Heart left ventricle (tissue), 16 donors: ENCODE measurements at places on chromosomes 5 and 9.

DNA sequence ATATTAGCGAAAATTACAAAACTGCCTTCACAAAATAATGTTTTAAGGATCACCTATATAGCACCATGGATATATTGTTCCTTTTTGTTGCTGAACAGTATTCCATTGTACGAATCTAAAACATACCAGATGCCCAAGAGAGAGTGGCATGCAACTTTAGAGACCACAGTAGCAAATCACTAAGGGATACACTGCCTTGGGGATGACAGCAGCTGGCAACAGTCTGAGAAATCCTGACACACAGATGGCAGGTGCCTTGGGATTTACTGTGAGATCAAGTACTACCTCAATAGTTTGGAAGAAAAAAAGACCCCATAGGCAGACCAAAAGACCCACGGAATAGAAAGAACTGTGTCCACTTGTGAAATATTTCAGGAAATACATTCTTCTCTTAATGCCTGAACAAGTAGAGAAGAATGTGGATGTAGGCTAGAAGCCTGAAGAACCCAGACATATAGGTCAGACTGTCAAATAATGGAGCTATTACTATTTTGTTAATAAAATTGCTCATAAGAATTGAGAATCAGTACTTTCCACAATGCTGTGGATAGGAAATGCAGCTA is 53.4 kb downstream of the PLPP1 start:
- no peak for DNase-seq

- DNase-seq: no peak
Measured at GRCh38 chr5:88924330-88924657, 41.3 kb upstream of the MEF2C start.

- DNase-seq: peak; percentile 95
Measured at GRCh38 chr5:139635606-139636206, 12.4 kb upstream of the CXXC5 start.

- peak; percentile 77 for DNase-seq
Measured at GRCh38 chr9:137029058-137029936, 1.3 kb upstream of the ABCA2 start.

GRCh38 chr9:95357316-95357715 is 39.8 kb upstream of the FANCC start:
- DNase-seq: no peak

- no peak for DNase-seq
Measured at GRCh38 chr5:135578685-135579341, at the start of gene CXCL14. Gene CXCL14 (minus strand): TSS chr5:135578991. CDS start chr5:135578778, 213 bp downstream.

DNA sequence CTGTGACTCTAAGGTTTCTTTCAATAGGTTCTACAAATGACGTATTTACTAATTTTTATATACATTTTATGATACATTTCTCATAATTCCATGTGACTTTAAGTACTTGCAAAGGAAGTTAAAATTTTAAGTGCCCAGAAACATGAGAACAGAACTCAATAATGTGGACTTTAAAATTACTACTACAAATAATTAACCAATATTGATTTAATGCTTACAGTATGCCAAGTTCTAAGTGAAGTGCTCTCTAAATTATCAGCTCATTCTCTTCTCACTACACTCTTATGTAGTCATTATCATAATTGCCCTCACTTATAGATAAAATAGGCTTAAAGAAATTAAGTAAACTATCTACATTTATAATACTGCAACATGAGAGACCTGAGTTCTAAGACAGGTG is 1690.7 kb upstream of the CDH9 start:
- DNase-seq: no peak
